ENCODE measurements at places on chromosomes 6 and 20. TPM values are rescaled to one million over a fixed set of nuclear protein-coding genes. Genes with fewer than 3 reads are reported as not detected.

GRCh38 chr6:7169296-7169721 is 61.5 kb downstream of the RREB1 start:
- no peak for DNase-seq

- no peak for DNase-seq
Measured at GRCh38 chr6:52216932-52217575, 27.2 kb downstream of the IL17F start.

DNA sequence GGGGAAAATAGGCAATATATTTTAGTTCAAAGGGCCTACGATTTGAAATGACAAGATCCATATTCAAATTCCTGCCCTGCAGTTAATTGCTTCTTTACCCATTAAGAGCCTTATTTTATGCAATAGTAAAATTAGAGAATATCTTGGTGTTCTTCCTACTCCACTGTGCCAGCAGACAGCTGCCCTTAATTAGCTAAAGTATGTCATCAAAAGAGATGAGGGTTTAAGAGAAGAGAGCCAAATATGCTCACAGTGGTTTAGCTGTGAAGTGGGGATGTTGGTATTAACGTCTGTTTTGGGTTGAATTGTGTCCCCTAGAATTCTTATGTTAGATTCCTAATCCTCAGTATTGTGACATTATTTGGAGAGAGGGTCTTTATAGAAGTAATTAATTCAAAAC is 148.1 kb downstream of the MOXD1 start:
- DNase-seq, result no peak

DNA sequence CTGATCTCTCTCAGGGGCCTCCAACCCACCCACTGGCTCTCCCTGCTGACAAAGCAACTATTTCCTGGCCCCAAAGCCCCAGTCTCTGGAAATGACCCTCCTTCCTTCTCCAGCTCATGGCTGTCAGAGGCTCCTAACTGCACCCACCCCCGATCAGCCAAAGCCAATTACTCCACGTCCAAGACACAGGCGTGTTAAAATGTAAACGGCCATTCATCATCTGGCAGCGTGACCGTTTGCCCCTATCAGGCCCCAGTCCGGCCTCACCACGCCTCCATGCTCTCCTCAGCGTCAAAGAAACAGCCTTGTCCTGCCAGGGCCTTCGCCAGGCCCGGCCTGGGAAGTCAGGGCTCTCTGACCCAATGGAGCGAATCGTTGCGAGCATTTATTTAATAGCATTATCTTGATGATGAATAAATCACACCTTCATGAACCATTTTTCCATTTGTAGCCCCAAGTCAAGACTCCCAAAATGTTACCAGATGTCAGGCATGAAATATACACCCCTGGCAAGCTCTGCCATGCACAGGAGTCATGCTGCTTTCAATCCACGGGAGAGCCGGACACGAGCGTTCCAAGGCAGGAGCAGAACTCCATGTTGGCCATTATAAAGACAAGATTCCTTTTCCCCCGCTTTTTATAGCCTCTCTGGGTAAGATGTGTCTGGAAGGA is 17.7 kb downstream of the RIPOR3 start:
- DNase-seq, result no peak

DNA sequence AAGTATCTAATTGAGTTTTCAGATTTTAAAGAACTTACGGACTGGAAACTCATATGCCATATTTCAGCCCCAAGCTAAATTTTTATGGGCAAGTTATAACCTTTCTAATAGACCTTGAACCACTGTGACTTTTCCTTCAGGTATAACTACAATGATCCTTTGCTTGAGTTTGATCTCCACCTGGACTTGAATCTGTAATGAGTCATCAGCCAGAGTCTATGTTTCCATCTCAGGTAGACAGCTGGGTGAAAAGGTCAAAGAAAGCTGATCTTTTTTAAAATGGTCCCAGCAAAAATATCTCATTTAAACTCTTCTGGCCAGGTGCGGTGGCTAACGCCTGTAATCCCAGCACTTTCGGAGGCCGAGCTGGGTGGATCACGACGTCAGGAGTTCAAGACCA is 88.4 kb upstream of the SGK1 start:
- DNase-seq, result no peak

- peak; percentile 84 for DNase-seq
Measured at GRCh38 chr20:10671221-10671918, 2.4 kb downstream of the JAG1 start.

UST gene
- total RNA-seq, result under 0.01 TPM

PI16 gene
- total RNA-seq, result not detected

MRPS10 gene
- 37.9 TPM for total RNA-seq

GRCh38 chr6:30889496-30889885 is 5.2 kb downstream of the DDR1 start:
- DNase-seq, result no peak

DNA sequence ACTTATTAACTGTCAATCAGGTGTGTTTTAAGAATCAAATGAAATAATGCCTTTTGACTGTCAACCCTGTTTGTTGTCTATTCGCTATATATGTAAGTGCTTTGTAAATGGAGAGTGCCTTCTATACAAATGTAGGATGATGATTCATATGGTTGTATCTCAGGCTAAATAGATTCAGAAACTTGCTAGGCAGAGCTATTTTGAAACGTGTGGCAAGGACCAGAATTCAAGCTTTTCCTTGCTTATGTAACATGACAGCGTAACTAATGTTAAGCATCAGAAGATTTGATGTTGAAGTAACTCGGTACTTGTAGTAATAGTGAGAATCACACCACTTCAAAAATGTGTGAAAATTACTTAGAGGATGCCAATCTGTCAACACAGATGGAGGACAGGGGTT is 3.4 kb downstream of the OGFRL1 start:
- no peak for DNase-seq

- no peak for DNase-seq
Measured at GRCh38 chr6:44653091-44653490, 265.6 kb downstream of the CDC5L start.

GRCh38 chr20:47559141-47559540 is 57.5 kb downstream of the NCOA3 start:
- DNase-seq, result peak; percentile 18

GRCh38 chr20:53565254-53565653 is 28.4 kb downstream of the ZNF217 start:
- DNase-seq, result no peak

ROS1 gene
- total RNA-seq, result not detected

DNA sequence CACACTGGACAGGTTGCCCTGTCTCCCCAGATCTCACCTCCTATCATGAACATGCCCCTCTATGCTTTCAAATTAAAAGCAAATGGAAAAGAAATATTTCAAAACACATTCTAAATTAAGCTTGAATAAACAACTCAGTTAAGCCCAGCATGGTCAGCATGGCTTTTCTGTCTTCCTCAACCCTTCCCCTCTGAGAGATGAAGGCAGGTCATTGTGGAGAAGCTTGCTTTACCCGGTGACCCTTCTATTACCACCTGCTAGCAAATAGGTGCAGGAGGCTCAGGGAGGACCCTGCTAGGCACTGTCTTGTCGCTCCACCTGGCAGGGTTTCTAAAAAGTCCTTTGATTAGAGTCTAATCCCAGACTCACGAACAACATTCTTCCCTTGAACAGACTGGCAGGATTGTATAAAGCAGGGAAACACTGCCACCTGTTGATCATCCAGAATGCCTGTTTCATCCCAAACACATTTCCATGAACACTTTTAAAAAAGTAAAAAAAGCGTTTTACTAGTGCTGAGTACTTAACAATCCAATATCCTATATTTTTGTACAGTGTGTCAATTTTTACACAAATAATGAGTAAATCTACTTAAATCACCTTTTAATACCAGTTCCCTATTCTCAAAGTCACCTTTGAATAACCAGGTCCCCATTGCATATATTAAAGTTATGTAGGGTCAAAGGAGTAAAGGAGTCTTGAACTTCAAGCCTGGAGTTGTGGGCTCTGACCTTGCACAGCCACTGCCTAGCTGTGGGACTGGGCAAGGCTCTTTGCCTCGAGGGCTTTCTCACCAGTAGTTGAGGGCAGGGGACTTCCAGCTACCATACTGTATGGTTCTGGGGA is 75.5 kb downstream of the GPR6 start:
- DNase-seq, result peak; percentile 76

RBCK1 gene
- 46.4 TPM for total RNA-seq
